ENCODE measurements at places on chromosomes 12 and 14.

- DNase-seq = no peak
These were observed 187.7 kb downstream of the SSPN start for GRCh38 chr12:26383041-26383440.

- DNase-seq = no peak
These were observed 1327.5 kb upstream of the FLRT2 start for GRCh38 chr14:84202486-84202885.

DNA sequence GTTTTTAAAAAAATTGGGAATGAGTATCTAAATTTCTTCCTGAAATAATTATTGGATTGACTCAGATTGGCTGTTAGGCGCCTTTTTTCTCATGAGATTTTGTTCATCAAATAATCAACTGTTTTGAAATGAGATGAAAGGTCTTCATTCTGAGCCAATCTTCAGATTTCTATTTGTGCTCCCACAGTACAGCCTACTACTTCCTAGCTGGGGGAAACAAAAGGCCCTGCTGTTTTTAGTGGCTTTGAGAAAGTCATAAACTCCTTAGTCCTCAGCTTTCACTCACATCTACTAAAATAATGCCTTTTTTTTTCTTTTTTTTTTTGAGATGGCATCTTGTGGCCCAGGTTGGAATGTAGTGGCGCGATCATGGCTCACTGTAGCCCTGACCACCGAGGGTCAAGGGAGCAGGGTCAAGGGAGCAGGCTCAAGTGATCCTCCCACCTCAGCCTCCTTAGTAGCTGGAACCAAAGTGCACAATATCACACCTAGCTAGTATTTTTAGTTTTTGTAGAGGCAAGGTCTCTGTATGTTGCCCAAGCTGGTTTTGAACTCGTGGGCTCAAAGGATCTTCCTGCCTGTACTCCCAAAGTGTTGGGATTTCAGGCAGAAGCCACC, 15.2 kb downstream of the NACA start:
- no peak for DNase-seq

GRCh38 chr12:101557094-101557493, 37.7 kb upstream of the MYBPC1 start:
- no peak for DNase-seq

GRCh38 chr12:100610666-100611430, 37.4 kb downstream of the GAS2L3 start:
- no peak for DNase-seq

DNA sequence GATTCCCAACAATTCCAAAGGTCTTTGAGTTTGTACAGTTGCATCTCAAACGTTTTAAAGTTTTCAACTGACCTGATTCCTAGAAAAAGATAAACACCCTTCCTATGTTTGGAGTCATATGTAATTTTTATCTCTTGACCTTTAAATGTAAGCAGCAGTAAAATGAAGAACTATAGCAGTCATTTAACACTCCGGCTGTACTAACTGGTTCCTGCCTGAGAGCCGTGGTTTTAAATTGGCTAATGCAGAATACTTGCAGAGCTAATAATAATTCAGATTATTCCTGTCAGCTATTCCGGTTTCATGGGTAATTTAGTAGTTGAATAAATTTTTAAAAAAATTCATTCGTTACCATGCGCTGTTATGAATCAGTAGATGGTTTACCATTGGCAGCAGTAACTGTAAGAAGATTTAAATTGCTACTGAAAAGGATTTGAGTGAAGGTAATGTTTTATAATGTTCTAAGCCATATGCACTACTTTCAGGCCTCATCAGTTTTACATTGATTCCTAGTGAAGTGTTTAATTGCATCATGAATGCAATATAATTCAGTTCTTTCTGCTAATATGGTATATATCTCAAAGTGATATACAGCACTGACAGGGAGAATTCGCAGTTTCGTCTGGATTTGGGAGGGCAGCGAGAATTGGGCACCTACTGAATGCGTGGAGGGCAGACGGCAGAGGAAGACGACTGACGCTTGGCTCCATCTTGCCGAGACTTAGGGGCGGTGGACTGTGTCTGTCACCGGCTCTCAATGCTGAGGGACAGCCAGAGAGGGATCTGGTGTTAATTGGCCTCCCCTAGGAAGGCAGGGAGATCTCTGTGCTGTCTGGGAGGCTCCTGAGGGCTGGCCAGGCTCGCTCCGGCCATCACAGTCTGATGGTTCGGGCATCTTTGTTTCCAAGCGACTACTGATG, 217.7 kb downstream of the PHETA1 start:
- DNase-seq = no peak

- no peak for DNase-seq
These were observed 414.0 kb upstream of the ATP2B1 start for GRCh38 chr12:90122681-90123080.

GRCh38 chr14:101123618-101124510, 220.3 kb upstream of the RTL1 start:
- DNase-seq = no peak

DNA sequence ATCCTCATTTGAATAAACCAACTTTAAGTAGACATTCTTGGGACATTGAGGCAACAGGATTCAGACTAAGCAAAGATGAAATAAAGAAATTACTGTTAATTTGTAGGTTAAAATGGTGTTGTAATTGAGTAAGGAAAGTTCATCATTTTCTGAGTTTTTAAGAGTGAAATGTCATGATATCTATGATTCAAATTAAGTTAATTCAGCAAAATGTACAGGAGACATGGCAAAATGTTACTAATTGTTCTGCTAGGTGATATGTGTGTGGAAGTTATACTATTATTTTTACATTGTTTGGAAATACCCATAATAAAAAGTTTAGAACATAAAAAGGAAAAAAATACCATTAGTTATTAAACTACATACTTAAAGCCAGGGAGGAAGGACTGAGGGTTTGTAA, 55.0 kb upstream of the EGLN3 start:
- DNase-seq = no peak

- no peak for DNase-seq
These were observed 992.7 kb upstream of the USP15 start for GRCh38 chr12:61267474-61267873.

- DNase-seq = no peak
These were observed 12.0 kb downstream of the C2CD5 start for GRCh38 chr12:22532317-22532716.

DNA sequence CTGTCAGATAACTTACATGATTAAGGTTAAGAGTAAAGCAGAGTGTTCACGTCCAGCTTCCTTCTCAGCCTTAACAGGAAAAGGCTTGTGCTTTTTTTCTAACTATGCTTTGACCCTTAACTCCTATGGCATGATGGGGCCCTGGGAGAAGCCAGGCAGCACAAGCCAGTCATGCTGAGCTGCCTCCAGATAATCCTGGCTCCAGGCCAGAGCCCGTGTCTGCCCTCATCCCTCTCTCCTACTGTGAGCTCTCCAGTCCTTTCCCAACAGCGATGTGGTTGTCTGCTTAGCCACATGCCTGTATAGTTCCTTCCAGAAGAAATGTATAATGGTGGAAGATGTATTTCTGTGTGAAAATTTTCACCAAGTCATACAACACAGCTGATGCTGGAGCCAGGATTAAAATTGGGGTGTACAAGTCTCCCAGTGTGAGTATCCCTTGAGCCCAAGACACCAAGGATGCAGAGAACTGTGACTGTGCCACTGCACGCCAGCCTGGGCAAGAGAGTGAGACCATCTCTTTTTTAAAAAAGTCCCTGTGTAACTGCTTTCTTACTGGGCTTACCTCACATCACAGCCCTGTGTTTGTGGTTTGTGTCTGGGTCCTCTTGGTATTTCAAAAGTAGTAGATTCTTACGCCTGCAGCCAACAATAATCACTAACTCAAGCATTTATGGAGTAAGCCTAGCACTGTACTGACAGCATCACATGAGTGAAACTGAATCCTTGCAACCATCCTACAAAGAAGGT, 7.9 kb upstream of the ITFG2 start:
- no peak for DNase-seq

DNA sequence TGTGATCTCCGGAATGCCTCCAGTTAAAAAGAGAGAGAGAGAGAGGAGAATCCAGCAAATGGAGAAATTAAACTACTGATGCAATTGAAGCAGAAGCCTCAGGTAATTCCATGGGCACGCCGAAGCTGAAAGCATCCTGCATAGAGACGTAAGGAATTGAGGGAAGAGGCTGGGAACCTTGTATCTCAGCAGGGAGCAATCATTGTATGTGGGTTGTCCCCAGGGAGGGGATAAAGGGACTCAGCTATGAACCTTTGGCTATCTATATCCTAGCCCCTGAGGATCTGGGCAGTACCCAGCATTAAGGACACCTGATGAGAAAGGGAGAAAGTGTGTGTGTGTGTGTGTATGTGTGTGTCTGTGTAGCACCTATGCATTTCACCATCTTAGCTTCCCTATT, 95.8 kb upstream of the ATXN7L3B start:
- DNase-seq = no peak

GRCh38 chr12:2582631-2583030, 212.1 kb upstream of the FKBP4 start:
- no peak for DNase-seq

DNA sequence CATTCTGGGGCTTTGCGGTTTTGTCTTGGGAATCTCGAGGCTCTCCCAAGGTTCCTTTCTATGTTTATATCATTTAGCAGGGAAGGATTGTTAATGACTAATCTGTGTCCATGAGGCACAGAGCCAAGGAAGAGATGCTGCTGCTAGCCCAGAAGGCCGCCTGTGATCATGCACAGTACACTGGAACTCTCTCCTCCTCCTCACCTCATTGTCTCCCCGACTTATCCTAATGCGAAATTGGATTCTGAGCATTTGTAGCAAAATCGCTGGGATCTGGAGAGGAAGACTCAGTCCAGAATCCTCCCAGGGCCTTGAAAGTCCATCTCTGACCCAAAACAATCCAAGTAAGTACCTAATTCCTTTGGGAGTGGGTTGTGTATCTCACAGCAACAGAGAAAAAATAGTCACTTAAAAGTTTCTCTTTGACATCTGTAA, at the start of gene NR1H4:
Gene NR1H4 (plus strand): TSS at position 151 of the 435 bp plus-strand sequence. CDS start 19,458 bp downstream, outside the sequence.
- no peak for DNase-seq

- DNase-seq = no peak
These were observed 34.5 kb upstream of the VRK1 start for GRCh38 chr14:96762650-96763049.

DNA sequence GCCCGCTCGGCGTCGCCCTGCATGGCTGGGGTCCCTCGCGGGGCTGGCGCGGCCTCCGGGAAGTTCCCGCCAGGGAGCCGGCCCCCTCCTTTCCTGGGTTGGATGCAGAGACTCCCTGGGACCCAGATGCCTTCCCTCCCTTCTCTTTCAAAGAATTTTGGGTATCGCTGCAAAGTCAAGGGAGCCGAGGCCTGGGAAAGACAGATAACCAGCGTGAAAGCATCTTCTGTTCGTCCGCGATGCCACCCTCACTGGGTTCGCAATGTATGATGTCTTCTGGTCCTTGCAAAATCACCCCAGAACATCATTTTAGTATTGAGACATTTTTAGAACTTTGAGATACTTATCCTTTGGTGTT, 451 bp downstream of the IRAK3 start:
- DNase-seq = no peak

DNA sequence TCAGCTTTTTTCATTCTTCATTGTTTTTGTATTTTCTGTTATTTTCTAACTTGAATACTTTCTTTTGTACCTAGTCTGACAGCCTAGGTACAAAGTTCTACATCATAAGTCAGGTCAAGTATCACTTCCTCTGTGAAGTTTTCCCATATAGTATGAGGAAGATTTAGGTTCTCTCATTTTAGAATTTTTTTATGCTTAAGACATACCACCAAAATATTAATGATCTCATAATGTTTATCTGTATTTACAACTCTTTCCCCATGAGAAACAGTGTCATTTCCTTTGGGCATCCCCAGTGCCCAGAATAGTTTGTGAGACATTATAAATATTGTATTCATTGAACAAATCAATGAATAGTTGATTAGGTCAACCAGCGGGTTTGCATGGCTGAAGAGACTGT, 3.1 kb upstream of the ATF7IP start:
- DNase-seq = no peak

GRCh38 chr12:94001691-94002090, 146.7 kb upstream of the PLXNC1 start:
- DNase-seq = no peak

GRCh38 chr14:92413379-92413778, 90.4 kb downstream of the SLC24A4 start:
- DNase-seq = no peak

DNA sequence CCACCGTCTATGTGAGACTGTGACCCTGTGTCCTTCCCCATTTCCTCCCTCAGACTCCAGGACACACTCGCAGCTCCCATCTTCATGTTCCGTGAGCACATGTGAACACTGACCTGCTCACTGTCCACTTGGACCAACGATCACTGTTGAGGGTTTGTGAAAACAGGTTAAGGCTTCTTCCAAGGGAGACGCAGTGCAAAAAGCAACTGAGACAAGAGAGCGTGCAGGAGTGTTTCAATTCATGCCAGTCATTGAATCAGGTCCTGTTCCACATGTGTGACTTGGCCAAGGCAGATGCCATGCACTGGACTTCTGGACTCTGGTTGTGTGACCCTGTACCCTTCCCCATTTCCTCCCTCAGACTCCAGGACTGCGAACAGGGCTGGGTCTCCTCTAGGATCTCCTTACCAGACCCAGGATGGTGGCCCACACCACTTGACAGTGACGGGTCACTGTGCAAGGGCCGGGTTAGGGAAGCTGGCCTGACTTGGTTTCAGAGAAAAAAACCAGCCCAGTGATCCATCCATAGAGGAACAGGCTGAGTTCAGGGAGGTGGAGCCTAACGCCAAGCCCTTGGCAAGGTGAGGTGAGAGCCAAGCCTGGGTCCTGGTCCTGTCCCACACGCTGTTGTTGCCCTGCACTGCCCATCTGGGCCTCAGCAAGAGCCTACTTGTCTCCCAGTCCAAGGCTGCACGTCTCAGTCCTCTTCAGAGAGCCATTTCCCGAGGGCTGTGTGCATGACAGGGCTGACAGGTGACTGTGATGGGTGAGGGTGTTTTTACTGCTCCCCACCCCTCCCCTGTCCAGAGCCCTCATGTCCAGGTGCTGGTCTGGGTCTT, 5.7 kb upstream of the KRT5 start:
- no peak for DNase-seq

GRCh38 chr14:54392131-54392859, 4.5 kb upstream of the CDKN3 start:
- DNase-seq = no peak

DNA sequence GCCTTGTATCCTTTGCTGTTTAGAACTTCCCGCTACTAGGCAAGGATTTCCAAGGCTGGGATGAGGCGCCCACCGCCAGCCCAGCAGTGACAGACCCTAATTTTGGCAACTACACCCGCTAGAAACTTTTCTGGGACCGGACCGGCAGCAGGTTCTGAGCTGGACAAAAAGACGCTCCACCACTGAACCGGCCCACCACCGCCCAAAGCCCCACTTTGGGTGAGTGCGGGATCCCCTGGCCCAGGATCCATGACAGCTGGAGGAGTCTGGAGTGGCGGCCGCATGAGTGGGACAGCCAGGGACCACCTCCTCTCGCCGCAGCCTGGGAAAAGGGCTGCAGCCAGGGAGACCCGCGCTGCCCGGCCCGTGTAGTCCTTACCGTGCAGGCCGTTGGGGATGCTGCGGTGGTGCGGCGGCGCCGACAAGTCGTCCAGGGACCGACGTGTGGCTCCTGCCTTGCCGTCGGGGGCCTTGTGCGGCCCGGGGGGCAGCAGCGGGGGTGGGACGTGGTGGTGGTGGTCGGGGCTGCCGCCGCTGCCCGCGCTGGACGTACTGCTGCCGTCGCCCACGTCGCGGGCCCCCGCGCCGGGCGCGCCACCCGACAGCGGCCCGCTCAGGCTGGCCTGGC, 1.1 kb downstream of the CCDC85C start:
- DNase-seq = no peak

All from fibroblast of skin of left quadriceps (primary cell).